Tibial artery (tissue), 4 donors: ENCODE measurements at places on chromosomes 7 and 10.

GRCh38 chr7:99625321-99625720 lies 8.6 kb downstream of the ZSCAN25 start:
- peak; percentile 25 for DNase-seq

DNA sequence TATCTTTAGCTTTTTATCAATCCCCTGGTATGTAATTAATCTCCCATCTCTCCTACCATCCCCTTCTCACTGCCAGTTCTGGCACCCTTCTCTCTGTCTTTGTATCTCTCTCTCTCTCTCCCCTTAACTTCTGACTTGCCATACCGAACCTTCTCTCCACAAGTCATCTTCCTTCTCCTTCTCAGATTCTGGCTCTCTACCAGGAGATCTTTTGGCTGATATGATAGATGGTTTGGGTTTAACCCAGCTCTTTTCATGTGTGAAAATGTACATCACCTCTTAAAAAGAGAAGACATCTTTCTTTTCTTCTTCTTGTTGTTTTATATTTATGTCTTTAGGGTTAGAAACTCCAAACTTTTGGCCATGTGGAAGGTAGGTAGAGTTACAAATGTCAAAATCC lies 196.7 kb downstream of the HGF start:
- DNase-seq, result no peak

DNA sequence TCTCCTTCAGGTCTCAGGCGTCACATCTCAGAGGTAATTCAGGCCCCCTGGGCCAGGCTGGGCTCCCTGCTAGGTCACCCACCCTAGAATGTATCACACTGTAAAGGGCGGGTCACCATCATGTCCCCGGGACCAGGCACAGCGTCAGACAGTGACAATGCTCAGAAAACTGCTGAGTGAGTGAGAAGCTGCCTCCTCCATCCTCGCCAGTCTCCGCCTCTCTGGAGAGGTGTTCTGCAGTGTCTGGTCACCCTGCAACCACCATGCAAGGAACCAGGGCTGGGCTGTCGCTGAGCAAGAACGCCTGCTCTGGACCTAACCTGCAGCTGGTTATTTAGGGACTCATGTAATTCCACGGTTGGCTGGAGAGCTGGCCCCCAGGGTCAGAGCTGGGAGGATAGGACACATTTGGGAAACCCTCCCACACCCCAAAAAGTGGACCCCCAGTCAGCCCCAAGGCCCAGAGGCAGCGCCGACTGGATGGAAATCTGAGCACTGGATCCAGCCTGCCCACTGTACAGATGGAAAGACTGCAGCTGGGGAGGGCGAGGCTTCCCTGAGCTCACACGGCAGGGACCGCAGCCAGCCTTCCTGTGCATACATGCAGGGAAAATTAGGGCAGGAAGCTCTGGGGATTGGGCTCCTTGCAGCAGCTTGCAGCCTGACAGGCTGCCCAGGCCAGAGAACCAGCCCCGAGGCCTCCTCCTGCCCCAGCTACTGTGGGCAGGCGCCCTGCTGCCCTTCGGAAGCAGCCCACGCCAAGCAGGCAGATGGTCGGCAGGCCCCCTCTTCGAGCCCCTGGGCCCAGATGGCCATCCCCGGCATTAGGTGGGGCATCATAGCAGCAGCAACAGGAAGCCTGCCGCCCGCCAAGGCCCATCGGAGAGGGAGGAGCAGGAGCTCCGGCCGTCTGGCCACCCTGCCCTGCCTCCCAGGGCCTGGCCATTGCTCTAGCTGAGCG lies 105.4 kb upstream of the ZMIZ1 start:
- no peak for DNase-seq

GRCh38 chr10:20075713-20076112 lies 259.5 kb downstream of the PLXDC2 start:
- no peak for DNase-seq

- no peak for DNase-seq
Measured at GRCh38 chr10:26556748-26557640, 118.9 kb downstream of the APBB1IP start.

DNA sequence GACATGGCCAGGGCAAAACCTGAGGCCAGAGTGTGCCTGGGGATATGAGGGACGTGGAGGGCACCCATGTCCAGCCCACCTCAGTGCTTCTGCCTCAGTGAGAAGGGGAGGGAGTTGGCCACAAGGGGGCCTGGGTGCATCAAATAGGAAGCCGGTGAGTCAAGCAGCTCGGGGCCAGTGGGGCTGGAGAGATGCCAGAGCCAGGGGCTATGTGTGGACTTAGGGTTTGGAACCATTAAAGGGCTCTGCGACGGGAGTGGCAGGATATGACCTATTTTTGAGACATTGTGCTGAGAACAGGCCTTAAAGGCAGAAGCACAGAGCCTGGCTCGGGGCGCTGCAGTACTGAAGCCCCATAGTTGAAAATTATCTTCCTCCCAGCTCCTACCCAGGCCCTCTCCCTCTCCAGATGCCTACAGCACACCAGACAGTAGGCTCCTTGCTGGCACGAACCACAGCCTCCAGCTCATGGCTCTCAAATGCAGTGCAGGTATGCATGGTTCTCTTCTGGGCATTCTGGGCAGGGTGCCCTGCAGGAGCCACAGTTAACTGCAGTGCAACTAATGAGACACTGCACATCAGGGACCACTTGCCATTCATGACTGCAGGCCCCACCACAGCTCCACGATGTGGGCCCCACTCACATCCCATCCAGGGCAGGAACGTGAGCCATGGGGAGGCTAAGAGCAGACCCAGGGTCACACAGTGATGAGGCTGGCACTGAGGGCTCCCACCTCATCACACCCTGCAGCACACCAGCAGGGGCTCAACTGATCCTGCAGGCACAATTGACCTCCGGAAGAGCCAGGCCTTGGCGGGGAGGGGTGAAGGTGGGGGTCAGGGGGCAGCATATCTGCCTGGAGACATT lies 7.2 kb upstream of the PGAM2 start:
- DNase-seq, result peak; percentile 86

GRCh38 chr7:18474944-18475343 lies 20.6 kb upstream of the HDAC9 start:
- DNase-seq, result no peak

GRCh38 chr10:97224483-97225435 lies 39.0 kb upstream of the SLIT1 start:
- no peak for DNase-seq

DNA sequence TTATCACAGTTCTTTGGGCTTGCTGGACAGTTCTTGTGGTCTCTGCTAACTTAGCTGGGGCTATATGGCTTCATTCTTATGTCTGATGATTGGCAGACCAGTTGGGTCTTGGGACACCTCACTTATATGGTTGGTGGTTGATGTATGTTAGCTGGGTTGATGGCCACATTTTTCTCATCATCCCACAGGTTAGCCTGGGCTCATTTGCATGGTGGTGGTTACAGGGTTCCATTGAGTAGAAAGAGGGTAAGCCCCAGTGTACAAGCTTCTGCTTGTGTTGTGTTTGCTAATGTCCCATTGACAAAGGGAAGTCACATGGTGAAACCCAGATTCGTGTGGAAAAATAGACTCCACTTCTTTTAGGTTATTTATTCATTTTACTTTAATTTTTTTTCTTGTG lies 40.6 kb downstream of the TMEM60 start:
- DNase-seq, result no peak

DNA sequence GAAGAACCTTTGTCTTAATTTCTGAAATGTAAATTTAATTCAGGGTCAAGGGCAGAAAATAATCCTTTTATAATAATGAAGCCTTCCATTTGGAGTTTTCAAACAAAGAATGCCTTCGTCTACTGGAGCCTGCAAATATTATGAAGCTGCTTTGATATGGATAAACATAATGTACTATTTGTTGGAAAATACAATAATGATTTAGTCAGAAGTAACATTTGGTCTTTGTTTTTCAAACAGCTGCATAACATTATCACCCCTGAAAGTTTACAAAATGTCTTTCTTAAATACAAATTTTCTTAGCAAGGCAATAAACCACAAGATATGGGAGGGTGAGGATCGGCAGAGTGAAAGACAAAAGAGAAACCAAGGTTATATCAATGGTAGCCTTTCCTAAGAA lies 41.5 kb downstream of the TMEM26 start:
- DNase-seq, result no peak

- no peak for DNase-seq
Measured at GRCh38 chr10:24209432-24209771, 464 bp downstream of the KIAA1217 start.

- no peak for DNase-seq
Measured at GRCh38 chr10:117262903-117263293, 22.0 kb downstream of the SLC18A2 start.

GRCh38 chr10:8069627-8070026 lies 15.1 kb downstream of the GATA3 start:
- no peak for DNase-seq

- DNase-seq, result no peak
Measured at GRCh38 chr10:37057261-37057660, 68.1 kb upstream of the ANKRD30A start.

- DNase-seq, result no peak
Measured at GRCh38 chr10:124608093-124608721, 136.0 kb downstream of the FAM53B start.

DNA sequence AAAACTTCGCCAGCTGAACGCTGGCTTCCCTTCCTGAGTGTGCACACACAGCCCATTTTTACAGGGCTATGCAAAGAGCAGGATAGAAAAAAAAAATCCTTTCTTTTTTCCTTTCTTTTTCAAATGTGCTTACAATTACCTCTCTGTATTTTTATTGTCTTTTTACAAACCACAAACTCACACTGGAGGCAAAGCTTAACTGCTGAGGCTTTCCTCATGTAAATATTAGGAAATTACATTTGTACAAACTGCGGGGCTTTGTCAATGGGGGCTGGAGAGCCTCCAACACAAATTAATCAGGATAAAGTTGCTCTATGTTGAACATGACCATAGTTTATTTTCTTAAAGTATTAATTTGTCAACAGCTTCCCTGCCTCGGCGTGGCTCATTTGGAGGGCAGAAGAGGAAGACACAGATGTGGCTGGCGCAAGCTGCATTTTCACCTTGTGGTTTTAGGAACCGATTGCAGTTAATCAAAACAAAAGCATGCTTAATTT lies 411.7 kb upstream of the MKI67 start:
- no peak for DNase-seq

- DNase-seq, result no peak
Measured at GRCh38 chr10:130128062-130128781, 8.0 kb upstream of the GLRX3 start.
